ENCODE measurements at places on chromosomes 11 and 22.
A peak's percentile ranks its signal among the peaks of the same experiment; 100 is the strongest.

DNA sequence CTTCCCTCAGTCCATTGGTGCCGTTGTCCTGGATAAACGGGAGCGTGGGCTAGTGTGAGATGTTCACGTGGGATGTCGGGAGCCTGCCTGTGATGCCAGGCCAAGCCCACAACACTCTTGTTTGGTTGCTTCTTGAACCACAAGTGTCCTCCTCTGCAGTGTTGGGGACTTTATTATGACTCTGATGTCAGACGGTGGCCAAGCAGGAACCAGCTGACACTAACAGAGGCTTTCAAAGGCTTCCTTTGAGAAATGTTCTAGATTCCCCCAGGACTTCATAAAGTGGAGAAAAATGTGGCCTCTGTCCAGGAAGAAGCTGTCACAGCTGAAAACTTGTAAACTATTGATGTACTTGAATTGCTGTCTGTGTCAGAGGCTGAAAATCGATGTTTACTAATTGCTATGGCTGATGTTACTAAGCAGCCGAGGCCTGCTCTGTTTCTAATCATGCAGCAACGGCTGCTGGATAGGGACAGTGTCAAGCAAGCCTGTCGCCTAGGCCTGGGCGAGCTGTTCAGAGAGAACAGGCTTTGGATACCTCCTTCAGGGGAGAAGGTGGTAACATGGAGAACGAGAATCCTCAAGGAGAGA, 131.7 kb downstream of the TBC1D22A start:
- no peak for DNase-seq

- no peak for DNase-seq
Measured at GRCh38 chr11:126114486-126115126, 51.9 kb upstream of the CDON start.

DNA sequence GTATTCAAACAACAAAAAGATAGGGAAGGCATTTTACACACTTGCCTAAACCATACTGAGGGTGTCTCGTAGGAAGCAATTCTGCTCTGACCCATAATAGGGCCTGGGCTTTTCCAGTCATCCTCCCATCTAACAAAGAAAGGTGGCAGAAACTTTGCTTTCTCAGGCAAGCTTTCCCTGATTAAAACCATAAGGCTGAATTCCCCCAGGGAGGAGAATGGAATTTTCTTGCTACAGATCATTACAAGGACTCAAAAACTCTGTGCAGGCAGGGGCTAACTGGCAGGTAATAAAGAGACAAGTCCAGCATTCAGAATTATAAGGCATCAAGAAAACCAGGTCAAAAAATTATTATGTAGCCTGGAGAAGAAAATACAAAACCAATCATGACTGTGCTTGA, 90.4 kb downstream of the RBFOX2 start:
- no peak for DNase-seq

DNA sequence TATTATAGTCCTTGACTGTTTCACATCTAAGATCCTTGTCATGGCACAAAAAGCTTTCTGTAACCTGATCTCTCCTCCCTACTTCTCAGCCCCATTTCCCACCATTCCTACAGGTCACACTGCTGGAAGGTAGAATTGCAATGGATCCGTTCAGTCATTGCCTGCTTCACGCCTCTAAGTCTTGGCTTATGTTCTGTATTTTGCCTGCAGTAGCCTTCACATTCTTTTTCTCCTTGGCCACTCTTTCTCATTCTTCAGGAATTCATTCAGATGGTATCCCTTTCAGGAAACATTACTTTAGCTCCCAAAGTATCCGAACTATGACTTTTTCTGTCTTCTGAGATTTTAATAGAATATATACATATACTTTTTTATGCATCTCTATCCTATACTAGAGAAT, 731.5 kb downstream of the NTM start:
- DNase-seq, result no peak

- no peak for DNase-seq
Measured at GRCh38 chr11:128896356-128896755, 5.2 kb downstream of the KCNJ5 start.

DNA sequence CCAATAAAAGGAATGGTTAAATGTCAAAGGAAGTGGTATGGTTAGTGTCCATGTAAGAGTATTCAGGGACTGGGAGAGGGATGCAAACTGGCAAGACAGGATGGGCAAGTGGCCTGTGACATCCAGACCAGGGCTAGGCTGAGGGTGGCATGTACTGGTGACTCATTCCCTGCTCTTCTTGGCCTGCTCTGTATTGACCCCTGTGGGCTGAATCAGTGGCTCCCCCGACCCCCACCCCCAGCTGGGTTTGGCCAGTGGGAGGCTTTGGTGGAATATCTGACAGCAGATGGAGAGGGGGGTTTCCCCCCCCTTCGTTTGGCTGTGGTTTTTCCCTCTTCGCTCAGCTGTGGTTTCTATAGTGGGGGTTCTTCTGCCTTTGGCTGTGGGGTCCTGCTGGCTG, 87.7 kb downstream of the CSNK2A3 start:
- DNase-seq, result no peak

- DNase-seq, result no peak
Measured at GRCh38 chr11:72937439-72937838, 123.2 kb downstream of the ATG16L2 start.

GRCh38 chr11:116963813-116964212, 126.4 kb upstream of the APOA1 start:
- DNase-seq, result no peak

- peak; percentile 34 for DNase-seq
Measured at GRCh38 chr22:44068422-44069191, 44.5 kb downstream of the PARVB start.

- DNase-seq, result no peak
Measured at GRCh38 chr11:107683807-107684206, 28.0 kb downstream of the SLN start.

- DNase-seq, result no peak
Measured at GRCh38 chr11:132691848-132692550, 840.3 kb downstream of the OPCML start.

DNA sequence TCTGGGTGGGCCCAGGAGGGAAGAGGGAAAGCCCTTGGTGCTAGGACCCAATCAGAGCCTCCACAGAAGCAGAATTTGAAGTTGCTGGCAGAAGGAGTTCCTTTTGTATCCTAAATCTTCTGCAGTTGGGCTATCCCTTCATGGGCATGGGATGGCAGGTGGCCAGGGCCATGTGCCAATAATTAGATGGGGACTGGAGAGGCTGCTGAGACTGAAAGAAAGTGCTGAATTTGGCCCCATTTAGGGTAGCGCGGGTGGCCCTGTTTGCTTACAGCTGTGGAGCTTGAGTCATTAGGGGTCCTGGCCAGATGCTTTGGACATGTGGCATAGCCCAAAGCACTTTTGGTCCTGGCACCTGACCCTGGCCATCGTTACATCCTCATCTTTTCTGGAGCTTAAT, 27.1 kb downstream of the PARVA start:
- no peak for DNase-seq

- no peak for DNase-seq
Measured at GRCh38 chr11:24755260-24755839, 258.5 kb downstream of the LUZP2 start.

- DNase-seq, result no peak
Measured at GRCh38 chr22:20792966-20793728, 19.2 kb downstream of the SERPIND1 start.

DNA sequence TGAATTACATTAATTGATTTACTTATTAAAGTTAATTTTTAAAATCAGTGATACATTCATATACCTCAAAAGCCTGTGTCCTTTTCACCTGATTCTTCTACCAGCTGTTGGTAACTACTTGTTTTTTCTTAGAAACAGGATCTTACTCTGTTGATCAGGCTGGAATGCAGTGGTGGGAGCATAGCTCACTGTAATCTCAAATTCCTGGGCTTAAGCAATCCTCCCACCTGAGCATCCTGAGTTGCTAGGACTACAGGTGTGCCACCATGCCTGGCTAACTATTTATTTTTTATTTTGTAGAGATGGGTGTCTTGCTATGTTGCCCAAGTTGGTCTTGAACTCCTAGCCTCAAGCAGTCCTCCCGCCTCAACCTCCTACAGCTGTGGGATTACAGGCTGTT, 4.7 kb downstream of the TRIM44 start:
- DNase-seq, result no peak

- DNase-seq, result no peak
Measured at GRCh38 chr22:25039255-25039654, 86.7 kb downstream of the KIAA1671 start.

DNA sequence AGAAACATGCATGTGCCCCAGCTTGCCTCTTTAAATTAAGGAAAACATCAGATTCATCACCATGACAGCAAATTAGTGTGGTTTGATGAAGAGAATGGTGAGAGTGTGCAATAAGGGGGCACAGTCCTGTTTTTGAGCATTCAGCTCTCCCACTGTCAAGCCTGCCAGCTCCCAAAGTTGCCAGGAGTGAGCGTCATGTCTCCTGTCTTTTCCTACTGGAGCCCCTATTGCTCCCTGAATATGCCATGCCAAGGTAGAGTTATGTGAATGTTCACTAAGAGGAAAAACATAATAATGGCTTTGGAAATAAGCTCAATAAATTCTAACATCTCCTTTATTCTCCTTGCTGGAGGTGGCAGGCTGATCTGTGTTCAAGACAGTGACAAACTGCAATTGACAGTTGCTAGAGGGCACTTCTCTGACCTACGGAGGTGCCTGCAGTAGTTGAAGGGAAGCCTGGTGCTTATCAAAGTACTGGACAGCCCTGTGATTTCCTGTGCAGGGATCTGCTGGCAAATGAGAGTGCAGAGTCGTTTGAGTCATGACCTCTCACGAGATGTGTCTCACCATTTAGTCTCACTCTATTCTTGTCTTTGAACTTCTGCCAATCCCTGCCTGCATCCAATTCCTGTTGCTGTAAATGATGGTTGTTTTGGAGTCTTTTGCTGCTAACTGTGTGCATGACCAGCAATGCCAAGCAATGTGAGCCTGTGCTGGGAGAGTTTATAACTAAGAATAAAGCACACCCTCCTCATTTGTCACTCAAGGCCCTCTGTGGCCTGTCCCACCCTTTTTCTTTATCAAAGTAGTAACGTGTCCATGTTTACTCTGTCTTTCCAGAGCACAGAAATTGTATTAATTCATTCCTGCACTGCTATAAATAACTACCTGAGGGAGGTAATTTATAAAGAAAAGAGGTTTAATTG, 34.8 kb downstream of the MRGPRX2 start:
- no peak for DNase-seq

DNA sequence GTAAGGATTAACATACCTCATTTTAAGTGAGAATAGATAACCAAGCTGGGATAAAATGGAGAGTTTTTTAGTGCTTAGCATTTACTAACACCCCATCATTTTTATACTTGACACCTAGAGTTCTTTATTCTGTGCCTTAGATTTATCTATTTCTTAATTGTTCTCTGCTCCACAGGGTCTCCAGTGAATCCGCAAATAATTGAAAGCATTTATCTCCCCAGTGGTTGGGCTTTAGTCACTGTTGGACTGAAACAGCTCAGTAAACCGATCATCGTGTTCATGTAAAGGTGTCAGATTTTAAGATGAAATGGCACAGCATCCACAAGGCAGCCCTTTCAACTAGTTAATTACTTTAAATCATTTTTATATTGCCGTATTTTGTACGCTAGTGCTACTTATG, 17.8 kb upstream of the GRIA4 start:
- DNase-seq, result no peak

DNA sequence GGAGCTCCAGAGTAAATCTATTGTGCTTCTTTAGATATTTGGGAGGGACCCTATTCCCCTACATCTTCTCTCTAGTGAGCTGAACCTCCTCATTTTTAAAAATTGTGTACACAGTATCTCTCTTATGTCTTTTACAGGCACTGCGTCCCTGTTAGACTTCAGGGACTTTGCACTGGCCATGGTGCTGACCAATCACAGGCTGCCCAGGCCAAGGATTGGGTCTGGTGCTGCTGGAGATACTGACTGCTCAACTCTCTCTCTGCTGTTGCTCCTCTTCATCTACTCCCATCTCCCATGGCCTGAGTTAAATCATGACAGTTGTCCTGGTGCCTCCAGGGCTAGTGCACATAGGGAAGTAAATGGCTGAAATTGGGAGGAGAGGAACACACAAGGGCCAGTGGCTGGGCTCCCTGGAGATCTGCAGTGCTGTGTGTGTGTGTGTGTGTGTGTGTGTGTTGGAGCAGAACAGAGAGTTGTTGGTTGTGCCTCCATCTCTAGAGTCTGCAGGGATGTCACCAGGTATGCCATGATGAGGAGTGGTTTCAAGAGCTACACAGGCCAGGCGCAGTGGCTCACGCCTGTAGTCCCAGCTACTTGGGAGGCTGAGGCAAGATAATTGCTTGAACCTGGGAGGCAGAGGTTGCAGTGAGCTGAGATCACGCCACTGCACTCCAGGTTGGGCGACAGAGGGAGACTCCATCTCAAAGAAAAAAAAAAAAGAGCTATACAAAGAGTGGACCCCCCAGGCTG, 155.3 kb downstream of the ST3GAL4 start:
- DNase-seq, result no peak

DNA sequence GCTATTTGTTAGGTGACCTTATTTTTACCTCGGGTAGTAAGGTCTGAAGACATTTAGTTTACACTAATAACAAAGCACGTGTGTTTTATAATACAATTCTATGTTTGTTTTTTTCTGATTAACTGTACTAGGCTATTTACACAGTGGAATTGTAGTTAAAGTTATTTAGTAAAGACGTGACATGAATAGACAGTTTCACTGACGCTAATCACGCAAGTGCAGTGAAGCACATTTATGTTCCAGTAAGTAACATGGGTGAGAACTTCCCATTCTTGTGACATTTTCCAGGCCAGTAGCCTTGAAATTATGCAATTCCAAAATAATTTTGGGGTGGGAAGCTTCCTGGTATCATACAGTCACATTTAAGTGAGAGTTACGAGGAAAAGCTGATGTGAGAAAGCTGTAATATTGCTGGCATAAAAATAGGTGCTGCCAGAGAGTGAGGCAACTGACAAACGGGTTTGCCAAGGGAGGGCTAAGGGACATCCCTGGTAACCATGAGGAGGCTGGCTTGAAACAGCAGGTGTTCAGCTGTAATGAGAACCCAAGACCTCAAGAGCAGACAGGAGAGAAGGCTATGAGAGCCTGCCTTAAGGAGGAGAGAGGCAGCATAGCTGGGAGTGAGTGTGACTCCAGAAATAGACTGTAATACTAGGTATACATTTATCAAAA, 378.8 kb downstream of the DCDC1 start:
- DNase-seq, result no peak

GRCh38 chr11:130798280-130798679, 118.0 kb downstream of the SNX19 start:
- DNase-seq, result no peak

DNA sequence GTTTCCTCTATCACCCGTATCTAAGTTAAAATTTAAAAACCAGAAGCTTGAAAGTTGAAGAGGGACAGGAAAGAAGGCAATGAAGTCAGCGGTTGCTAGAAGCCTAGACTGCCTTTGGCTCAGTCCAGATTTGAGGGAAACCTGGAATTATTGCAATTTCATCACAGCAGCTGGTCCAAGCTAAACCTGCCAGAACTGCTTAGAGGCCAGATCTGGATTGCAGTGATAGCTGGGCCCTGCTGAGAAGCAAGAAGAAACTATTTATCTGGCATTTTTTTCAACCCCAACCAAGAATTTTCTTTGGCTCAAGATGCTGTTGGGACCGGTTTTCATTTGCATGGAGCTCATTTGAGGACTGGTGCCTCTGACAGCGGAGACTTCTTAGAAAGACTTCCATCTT, 121.5 kb upstream of the TEAD1 start:
- no peak for DNase-seq

GRCh38 chr11:111386611-111387150, 7.6 kb upstream of the POU2AF1 start:
- DNase-seq, result no peak

- no peak for DNase-seq
Measured at GRCh38 chr22:35695202-35695601, 22.5 kb upstream of the APOL5 start.

GRCh38 chr22:41508770-41509170, 35.5 kb downstream of the POLR3H start:
- DNase-seq, result peak; percentile 94
